Activated CD8-positive, alpha-beta memory T cell treated with anti-CD3 and anti-CD28 coated beads for 4 hours (primary cell): ENCODE measurements at places on chromosomes 3 and 15.
A peak's percentile ranks its signal among the peaks of the same experiment; 100 is the strongest.

- no peak for DNase-seq
Observed at GRCh38 chr15:58064082-58064979, 1.2 kb downstream of the ALDH1A2 start.

GRCh38 chr3:94336046-94336753 is 273.3 kb downstream of the NSUN3 start:
- no peak for DNase-seq

GRCh38 chr15:24916305-24917009 is 38.3 kb upstream of the SNRPN start:
- DNase-seq, result no peak

- DNase-seq, result no peak
Observed at GRCh38 chr3:53079147-53079546, 33.3 kb upstream of the SFMBT1 start.

DNA sequence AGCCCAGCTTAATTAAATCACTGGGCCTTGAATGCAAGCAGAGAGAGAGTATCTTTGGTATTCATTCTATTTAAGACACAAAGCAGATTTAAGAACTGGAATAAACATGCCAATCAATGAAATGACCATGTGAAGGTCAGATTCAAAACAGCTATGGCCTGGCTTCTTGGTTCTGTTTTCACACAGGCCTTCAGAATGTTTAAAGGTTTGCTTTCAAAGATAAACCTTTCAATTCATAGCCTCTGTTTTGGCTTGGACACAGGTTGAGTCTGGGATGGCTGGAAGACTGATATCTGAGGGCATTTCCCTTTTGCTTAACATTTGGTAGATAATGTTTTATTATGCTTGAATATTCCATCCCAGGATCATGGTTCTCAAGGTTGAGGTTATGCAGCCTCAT is 244.4 kb upstream of the KBTBD8 start:
- no peak for DNase-seq

GRCh38 chr15:26628071-26628470 is 144.8 kb downstream of the GABRB3 start:
- no peak for DNase-seq

DNA sequence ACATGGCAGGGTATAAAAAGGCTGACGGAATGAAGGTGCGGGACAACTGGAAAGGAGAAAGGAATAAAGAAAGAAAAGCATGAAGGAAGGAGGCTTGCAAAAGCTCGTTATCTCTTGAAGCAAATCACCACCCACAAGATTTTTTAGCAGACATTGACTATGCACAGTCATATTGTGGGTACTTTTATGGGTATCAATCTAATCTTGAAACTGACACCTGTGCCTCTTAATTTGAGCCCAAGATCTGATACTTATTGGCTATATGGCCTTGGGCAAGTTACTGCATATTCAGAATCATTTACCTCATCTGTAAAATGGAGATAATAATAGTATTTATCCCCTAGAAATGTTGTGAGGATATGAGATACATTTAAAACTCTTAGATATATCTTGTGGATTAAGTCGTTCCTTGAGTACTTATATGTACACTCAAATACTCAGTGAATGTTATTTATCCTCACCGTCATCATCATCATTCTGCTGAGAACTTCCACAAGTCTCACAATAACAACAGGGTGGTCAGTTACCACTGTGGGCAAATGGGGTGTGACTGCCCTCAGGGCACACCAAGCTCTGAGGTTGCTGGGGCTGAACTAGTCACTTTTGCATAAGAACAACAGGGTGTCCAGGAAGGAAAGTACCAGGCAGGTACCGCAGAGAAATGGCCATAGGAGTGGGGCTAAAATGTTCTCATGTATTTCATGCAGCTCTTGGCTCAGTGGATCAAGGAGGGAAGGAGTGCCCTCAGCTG is 266.1 kb downstream of the SLC9A9 start:
- no peak for DNase-seq

DNA sequence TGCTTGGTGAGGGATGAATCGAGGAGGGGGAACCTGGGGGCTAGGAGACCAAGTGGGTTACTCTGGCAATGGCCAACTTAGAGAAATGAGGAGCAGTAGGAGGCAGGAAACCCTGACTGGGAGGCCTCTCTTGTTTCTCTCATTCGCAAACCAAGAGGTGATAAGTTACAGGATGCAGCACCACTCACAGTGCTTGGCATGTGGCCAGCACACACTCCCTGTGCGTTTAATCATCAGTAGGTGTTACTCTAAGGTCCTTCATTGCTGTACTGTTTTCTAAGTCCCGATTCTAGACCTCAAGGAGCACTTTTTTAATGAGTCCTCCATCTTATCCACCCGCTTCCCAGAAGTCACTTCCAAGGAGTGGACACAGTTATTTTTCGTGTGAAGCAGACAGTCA is 314.1 kb upstream of the TRIM42 start:
- DNase-seq, result no peak

DNA sequence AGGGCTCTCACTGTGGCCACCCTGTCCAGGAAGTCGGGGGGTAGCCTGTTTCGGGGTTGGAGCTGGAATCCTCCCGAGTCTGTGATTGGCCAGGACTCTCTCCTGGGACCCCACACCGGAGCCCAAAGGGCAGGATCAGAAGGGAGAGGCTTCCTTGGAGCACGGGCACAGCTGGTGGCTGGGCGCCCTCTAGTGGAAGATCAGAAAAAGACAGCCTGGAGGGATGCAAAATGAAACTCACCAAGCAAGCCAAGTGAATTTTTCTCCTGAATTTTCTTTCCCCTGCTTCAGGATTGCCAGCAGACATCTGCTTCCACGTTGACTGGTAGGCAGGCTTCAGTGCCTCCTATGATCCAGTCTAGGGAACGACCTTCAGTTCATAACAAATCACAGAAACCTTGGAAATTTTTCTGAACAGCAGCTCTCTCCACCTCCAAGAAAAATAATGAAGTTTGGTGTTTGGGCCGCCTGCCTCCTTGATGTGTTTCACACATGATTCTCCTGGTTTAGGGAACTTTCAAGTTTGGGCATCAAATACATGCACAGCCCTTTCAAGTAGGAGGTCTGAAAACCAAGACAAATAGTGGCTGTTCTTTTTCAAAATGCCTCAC is 224.6 kb downstream of the VPS13C start:
- peak; percentile 8 for DNase-seq

- DNase-seq, result no peak
Observed at GRCh38 chr3:16929311-16929710, 44.6 kb downstream of the PLCL2 start.

DNA sequence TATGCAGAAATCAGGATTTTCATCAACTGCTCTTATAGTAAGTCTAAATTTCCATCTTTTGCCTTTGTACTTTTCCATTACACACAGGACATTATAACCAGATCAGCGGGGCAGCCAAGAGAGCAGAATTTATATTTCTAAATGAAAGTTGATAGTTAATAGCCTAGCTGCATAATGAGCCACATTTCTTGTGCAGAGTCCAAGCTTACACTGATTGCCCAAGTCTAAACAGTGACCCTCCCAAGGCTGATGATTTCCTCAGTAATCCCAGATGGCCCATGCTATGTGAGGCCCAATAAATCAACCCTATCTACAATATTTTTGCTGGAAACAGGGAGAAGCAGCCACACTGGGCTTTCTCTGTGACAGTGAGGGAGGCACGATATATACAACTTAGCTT is 475.8 kb upstream of the KCNMB2 start:
- DNase-seq, result no peak

DNA sequence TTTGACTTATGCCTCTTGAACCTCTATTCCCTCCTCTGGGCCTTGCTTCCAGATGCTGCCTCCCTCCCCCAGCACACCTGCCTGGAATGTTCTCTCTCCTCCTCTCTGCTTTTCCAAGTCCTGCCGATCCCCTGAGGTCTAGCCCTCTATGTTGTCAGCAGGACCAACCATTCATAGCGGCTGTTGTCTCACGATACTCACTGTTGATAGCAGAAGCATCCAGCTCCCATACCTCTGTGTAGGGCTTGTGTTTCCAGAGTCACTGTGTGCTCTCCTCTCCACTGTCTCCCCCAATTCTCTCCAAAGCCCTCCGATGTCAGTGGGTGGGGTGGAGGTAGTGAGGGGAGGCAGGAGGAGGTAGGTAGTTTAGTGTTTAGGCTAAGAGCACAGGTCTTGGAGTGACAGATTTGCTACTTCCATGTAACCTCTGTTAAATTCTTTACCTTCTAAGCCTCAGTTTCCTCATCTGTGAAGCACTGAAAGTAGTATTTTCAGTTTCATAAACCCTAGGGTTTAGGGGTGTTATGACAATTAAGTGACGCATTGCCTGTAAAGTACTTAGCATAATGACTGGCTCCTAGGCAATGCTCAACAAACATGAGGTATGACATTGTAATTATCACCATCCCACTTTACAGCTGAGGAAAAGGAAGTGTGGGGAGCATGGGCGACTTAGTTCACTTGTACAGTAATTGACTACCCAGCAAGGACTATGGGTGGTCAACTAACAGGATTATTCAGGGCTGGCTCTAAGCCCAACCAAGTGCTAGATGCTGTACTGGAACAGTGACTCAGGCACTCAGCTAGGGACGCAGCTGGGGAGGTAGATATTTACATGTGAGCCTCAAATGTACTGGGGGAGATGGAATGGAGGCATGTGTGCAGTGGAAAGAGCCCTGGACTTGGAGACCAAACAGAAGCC is 122.8 kb downstream of the CACNA1D start:
- DNase-seq, result no peak

DNA sequence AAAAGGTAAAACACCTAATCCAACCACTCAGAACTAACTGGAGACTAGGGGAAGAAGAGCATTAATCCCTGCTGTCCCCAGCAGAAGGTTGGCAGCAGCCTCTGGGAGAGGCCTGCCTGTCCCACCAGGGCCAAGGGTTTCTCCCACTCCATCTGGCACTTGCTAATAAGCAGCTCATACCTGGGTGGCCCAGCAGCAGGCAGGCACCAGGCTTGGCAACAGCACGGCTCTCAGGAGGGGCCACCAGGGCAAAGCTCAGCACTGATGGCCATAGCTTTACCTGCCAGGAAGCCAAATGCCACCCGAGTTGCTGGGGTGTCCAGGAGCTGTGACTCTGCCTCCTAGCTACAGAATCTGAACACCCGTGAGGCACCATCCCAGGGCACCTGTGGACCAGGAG is 58.3 kb downstream of the BOC start:
- no peak for DNase-seq

DNA sequence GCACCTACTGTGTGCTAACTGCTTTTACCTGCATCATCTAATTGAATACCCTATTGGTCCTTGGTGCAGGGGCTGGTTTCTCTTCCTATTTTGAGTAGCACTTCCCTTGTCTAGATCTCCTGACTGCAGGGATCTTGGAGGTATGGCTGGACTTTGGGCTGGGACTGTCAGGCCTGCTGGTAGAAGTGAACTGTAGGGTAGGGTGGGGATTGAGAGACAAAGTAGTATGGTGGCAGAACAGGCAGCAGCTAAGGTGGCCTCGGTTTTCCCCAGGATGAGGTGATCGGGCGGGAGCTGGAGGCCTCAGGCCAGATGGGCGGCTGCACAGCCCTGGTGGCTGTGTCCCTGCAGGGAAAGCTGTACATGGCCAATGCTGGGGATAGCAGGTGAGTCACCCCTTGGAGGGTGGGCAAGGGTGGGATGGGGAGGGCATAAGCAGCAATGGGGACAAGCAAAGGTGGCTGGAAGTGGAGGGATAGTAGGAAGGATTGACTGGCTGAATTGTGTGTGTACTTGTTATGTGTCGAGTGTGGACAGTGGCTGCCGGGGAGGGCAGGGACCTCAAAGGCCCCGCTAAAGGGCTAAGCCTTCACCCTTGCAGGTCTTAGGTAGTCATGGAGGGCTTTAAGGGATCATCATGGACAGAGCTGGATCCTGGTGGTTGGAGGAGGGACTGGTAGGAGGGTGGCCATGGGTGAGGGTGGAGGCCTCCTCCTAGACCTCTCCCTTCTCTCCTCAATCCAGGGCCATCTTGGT is 2.0 kb downstream of the PPM1M start:
- no peak for DNase-seq

GRCh38 chr3:37295925-37296324 is 121.5 kb upstream of the LRRFIP2 start:
- DNase-seq, result no peak

DNA sequence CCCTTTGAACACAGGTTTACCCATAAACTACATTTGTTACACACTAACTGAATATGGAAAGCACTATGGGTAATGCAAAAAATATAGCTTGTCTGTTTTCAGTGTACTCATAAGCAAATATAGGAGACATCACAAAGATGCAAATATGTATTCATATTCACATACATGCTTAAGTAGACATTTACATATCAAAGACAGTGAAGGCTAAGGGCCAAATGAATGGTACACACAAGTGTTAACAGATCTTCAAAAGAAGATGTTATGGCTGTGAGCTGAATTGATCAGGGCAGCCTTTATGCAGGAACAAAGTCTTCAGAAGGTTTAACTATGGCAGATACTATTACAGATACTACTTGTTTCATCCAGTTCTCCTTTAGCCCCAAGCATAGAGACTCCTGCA is 384.1 kb downstream of the FHIT start:
- no peak for DNase-seq

DNA sequence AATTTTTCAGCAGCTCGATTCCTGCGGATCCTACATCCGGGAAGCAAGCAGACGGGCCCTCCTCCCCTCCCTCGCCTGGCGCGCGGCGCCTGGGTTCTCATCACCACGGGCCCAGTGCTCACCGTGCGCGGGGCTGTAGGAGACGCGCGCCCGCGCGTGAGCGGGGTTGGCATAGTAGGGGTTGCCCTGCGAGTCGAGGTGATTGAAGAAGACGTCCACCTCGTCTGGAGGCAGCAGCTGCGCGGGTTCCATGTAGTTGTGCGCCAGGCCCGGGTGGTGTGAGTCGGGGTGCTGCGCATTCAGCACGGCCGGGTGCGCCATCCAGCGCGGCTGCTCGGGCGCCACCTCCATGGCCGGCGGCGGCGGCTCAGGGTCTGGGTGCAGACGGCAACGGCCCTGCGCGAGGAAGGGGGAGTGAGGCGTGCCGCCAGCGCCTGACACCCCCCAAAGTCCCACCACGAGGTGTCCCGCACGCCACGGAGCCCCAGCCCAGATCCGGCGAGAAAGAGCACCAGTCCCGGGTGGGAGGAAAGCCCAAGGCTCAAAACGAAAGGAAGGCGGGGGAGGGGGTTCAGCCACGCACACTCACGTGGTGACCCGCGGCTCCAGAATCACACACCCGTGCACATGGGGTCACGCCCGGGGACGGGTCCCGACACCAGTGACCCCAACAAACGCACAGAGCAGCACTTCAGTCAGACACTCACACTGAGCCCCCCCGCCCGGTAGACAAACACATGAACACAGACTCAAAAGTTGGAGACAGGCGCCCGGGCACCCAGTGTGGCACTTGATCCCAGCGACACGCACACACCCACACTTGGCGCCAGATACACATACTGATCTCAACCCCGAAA is 6.1 kb downstream of the GATA2 start:
- no peak for DNase-seq
